Right renal cortex interstitium (tissue), 3 donors: ENCODE measurements at places on chromosomes 6 and 20. TPM values are rescaled to one million over a fixed set of nuclear protein-coding genes. Genes with fewer than 3 reads are reported as not detected.

DNA sequence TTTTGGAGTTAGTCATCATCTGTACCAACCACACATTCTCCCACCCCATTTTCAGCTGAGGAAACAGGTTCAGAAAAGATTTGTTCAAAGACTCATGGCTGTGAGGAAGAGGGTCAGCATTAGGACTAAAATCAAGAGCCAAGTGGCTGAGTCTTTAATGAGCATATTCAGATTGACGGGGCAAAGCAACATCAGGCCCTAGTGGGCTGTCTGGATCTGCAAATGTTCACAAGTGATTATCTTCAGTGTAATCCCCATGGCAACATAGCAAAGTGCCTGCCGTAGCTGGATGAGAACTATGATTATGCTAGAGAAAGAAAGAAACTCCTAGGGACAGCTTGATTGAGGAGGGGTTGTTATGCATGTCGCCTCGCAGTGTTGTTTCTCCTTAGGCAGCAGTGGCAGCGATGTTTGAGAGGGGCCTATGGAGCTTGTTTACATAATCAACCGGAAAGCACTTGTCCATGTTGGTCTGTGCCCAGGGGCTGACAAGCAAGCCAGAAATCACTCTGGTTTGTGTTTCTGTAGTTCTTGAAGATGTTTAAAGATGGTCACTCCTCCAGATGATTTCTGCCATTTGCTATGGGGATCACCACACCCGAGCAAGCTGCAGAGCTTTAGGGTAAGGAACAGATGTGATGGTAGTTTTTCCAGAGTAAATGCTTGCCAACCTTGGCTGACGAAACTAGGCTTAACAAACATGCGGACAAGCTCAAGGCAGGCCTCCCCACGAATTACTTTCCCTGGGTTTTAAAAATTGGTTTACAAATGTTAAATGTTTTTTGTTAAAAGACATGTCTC lies 124.3 kb upstream of the MLIP start:
- DNase-seq, result no peak

- peak; percentile 68 for DNase-seq
Observed at GRCh38 chr6:91081452-91082067, 494.7 kb upstream of the MAP3K7 start.

DNA sequence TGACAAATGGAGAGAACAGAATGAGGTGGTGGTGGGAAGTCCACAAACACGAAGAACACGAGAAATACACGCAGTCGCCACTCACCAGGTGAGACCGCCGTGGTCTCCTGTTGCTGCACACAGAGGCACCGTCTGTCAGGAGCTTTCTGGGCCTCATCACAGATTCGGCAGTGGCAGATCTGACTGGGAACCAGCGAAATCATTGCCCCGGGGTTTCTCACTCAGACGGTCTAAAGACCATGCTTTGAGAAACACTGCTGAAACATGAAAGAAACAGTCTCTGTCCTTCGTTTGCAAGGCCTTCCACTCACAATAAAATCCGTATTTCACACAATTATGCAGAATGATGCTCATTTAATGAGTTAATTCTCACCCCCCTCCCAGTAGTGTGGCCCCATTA lies 130.9 kb upstream of the AFDN start:
- DNase-seq, result no peak

DNA sequence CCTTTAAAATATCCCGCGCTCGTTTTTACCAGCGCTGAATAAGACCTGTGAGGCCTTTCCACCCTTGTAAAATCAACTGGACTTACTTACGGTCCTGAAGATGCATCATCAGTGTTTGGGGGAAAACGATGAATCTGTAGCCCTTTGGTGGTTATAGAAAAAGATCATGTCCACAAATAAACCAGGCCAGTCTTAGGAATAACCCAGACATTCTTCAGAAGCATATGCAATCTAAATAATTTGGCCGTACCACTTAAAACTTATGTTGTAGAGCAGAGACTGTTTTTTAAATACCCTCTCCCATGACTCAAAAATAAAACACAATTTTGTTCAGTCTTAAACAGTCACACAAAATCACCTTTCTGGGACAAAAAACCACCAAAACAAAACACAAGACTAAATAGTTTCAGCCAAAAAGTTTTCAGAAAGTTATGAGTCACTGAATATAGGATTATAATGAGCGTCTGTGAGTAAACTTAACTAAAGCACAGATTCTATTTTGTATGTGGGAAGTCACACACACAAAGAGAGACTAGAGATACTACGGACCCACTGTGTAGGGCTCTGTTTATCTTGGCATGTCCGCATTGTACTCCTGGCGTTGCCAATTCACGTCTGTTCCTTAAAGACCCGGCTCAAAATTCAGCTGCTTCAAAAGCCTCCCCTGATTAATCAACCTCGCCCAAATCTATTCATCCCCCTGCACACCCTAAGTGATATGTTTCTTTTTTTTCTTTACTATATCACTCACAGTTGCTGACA lies 26.5 kb upstream of the SMOC2 start:
- DNase-seq, result no peak

- DNase-seq, result no peak
Observed at GRCh38 chr6:18753076-18753475, 365.9 kb downstream of the RNF144B start.

- no peak for DNase-seq
Observed at GRCh38 chr6:168188369-168189199, 109.6 kb upstream of the FRMD1 start.

DNA sequence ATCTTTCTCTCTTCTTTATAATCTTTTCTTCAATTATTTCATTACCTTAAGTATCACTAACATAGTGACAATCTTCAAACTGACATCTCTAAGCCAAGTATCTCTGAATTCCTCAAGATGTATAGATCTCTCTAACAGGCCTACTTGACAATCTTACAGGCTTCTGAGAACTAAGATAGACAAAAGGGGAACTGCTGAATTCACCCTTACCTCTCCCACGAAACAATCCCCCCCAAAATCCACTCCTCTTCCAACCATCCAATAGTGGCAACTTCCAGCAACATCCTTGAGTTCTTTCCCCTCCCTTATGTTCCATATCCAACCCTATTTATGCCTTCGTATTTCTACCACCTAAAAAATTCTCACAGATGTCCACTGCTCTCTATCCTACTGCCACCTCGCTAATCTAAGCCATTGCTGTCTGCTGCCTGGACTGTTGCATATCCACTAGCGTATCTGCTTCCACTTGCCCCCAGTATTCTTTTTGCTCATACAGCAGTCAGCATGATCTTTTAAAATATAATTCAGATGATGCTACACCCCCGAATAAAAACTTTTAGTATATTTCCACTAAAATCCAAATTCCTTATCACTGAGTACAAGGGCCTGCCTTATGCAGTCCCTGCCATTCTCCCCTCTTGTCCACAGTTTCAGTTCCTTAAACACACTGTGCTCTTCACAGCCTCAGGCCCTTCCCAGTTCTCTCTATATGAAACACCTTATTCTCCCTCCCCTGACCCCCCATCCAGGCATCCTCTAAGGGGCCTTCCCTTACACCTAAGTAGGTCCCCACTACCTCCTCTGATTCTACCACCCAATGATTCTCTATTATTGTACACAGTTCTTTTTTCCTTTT lies 8.0 kb downstream of the REPS1 start:
- no peak for DNase-seq

GRCh38 chr6:24631671-24632070 lies 14.3 kb downstream of the KIAA0319 start:
- DNase-seq, result no peak

- DNase-seq, result no peak
Observed at GRCh38 chr20:50296450-50297375, 106.1 kb downstream of the CEBPB start.

DNA sequence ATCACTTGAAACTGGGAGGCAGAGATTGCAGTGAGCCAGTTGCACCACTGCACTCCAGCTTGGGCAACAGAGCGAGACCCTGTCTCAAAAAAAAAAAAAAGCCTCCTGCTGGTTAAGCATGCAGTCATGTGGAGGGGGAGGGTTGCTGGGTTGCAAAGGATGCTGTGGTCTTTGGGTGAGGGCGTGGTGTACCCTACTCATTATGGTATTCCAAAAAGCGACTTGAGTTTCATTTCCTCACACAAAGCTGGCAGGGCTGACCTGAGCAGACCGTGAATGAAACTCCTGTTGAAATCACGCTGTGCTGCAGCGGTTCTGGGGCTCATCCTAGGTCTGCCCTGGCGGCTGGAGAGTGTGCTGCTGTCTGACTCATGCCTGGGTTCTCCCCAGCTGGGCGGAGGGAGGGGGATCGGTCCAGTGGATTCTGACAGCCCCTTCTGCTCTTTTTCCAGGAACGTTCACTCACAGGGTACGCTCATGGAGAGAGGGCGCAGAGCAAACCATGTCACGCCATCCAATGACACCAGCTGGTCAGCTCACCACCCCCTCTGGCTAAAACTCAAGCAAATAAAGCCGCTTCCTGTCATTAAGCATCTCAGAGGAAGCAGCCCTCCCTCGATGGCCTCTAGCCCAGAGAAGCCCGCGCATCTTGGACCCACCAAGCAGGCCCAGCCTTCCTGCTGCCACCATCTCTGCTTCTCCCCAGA lies 166.2 kb downstream of the SCML4 start:
- DNase-seq, result no peak

The NECAB3 gene
- polyA plus RNA-seq, result 11.4 TPM

The ETV7 gene
- polyA plus RNA-seq, result 0.08 TPM

The INSM1 gene
- polyA plus RNA-seq, result not detected

The HMGN3 gene
- 401 TPM for polyA plus RNA-seq

The PGC gene
- not detected for polyA plus RNA-seq
